ENCODE measurements at places on chromosomes 16 and 17.

- DNase-seq = no peak
These were observed 12.3 kb upstream of the NLRC3 start for GRCh38 chr16:3589441-3589921.

DNA sequence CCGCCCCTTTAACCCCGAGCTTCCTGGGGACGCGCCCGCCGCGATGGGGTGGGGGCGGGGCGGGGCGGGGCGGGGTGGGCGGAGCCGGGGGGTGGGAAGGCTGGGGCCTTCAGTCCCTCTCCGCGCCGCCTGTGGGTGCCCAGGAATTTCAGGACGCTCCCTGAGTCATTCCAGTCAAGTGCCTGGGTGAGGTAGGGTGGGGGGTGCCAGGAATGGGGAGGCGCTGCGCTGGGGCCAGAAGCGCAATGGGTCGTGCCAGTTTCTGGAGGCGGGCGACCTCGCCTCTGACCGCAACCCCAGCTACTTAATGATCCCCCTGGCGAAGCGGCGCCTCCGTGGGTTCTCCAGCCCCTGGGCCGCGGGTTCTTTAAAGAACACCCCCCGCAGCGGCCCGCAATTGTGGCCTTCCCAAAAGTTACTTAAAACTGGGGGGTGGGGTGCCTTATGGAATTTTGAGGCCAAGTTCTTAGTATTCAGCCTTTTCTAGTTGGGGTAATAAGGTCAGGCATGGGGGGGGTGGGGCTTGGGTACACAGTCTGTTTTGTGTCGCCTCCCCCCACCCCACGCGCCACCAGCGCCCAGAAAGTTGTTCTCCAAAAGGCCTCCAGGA lies 826 bp upstream of the GSE1 start:
- peak; percentile 69 for DNase-seq

GRCh38 chr16:74521691-74522090 lies 85.2 kb downstream of the GLG1 start:
- peak; percentile 14 for DNase-seq

DNA sequence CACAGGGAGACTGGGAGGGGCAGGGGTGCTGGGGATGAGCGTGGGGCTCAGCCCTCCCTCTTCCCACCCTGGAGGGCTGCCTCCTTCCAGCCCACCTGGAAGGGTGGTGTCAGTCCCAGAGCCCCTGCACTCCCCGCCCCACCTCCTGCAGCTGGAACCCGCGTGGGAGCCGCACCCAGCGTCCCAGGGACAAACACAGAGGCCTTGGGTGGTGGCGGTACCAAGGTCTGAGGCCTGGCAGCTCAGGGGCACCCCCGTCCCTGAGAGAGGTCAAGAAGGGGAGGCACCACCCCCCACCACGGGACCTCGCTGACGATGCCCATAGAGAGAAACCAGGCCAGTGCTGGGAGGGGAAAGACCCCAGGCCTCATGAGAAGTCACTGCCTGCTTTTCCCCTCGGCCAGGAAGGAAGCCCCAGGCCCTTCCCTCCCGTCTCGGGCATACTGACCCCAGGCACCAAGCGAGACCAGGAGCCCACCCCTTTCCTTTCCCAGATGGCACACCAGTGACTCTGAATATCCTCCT lies 4.1 kb downstream of the HS3ST6 start:
- no peak for DNase-seq

GRCh38 chr16:30747331-30747730 lies 894 bp upstream of the PHKG2 start:
- no peak for DNase-seq

DNA sequence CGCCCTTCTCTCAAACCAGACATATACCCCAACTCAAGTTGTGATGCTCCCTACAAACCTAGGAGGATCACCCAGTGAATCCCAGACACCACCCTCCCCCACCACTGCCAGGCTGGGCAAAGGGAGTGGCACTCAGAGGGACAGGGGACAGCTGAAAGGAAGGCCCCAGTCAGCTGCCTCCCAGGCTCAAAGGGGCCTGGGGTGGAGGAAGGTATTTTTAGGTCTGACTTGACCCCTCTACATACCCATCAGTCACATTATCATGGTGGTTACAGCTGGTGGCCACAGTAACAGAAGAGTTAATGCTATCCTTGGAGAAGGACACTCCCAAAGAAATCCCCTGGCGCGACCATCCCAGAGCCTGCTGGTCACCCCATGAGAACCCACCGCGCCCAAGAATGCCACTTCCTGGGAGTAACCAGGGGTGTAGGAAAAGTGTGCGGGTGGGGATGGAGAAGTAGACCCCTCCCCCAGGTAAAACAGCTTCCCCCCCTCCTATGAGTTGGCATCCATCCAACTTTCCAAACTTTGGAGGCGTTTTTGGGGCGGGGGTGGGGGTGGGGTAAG lies 1.1 kb downstream of the CACNB1 start:
- DNase-seq = no peak

DNA sequence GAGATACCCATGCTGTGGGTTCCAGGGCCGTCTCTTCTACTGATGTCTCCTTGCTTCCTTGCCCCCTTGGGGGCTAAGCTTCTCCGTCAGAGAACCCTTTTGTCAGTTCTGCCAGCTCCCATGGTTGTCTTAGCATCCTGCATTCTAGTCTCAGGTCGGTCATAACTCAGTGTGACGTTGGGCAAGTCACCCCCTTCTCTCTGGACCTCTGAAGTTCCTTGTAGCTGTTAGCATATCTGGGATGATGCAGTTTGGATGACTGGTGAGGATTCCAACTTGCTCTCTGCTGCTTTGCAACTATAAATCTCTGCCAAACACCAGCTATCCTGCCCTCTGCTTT lies 8.9 kb upstream of the MYL4 start:
- DNase-seq = no peak

- DNase-seq = no peak
These were observed 1686.8 kb downstream of the TP53TG3F start for GRCh38 chr16:35146031-35146710.

GRCh38 chr16:63720848-63721247 lies 1401.0 kb downstream of the CDH11 start:
- no peak for DNase-seq

GRCh38 chr16:60681043-60681442 lies 1355.2 kb downstream of the CDH8 start:
- no peak for DNase-seq

DNA sequence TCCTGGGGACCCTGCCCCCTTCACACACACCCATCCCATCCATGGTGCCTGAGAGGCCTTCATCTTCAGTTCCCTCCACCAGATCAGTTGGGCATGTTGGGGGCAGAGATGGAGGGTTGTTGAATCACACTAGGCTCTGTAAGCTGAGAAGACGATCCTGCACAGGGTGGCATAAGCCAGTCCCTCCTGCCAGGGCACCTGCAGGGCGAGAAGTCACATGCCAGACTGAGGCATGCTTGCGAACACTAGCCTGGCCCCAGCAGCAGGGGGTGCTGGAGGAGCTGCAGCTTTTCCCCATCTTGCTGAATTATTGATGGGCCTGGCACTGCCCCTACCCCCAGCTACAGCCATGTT lies 6.1 kb upstream of the TBX2 start:
- no peak for DNase-seq

DNA sequence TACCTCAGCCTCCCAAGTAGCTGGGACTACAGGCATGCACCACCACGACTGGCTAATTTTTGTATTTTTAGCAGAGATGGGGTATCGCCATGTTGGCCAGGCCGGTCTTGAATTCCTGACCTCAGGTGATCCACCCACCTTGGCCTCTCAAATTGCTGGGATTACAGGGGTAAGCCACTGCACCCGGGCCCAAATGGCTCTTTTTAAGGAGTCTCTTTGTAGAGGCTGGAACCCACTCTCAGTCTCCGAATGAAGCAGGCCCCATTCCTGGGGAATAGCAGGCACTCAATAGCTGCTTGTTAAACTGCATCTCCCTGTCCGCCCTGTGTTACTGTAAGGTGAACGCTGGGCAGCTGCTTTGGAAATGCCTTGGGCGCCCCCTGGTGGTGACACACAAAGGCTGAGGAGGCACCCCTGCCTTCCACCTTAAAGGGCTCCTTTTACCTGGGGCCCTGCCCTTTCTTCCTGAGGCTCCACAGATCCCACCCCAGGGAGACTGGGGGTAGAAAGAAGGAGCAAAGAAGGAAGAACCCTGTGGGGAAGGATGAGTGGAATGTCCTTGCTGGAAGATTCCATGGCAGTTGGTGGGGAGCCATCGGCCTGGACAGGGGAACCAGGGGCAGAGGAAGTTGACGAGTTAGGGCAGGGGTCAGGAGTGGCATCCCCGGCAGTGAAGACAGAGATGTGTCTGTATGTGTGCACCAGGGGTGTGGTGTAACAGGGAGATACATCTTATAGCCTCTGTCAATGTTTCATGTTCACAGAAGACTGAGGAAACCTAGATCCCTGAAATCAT lies 6.1 kb upstream of the SP2 start:
- DNase-seq = peak; percentile 54

GRCh38 chr16:57624044-57624688 lies 4.3 kb upstream of the ADGRG1 start:
- DNase-seq = no peak

DNA sequence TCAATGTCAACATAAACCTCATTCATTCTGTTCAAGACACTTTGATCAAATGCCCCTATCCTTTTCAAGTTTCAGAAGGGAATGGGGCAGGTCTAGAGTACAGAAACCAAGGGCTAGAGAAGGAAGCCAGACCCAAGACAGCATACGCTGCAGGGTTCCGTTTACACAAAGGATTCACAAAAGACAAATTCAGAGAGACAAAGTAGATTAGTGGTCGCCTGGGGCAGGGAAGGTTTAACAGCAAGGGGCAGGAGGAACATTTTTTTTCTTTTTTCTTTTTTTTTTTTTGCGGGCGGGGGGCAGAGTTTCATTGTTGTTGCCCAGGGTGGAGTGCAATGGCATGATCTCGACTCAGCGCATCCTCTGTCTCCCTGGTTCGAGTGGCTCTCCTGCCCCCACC lies 19.9 kb upstream of the TRAP1 start:
- DNase-seq = no peak

DNA sequence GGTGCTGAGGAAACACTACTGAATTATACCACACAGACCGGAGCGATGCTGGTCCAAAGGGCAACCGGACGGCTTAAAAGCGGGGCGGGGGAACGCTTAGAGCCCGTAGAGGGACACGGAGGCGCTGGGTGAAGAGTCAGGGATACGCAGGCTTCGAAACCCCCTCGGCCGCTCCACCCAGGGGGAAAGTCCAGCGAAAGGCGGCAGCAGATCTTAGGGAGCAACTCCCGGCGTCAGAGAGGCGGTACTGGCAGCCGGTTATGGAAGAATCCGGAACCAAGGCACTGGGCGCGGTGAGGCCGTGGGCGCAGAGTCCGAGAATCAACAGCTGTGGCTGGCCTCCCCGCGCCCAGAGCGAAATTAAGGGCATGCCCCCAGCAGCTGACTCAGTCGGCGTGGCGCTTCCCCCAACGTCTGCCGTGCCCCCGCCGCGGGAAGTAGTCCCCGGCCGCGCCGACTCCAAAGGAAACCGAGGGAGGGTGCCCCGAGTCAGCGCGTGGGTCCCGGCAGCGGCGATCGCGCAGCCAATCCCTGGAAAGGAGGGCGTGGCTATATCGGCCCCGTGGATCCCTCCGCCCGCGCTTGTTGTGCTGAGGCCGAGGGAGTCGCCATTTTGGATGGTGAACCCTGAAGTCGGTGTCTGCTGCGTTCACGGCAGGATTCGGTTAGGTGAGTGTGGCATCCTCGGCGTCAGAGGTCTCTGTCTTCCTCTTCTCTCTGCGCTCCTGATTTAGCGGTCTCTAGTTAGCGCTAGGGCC lies at the start of gene IST1:
Gene IST1 (plus strand): TSS at position 611 of the 758 bp plus-strand sequence. CDS start 20,110 bp downstream, outside the sequence.
- DNase-seq = peak; percentile 96

DNA sequence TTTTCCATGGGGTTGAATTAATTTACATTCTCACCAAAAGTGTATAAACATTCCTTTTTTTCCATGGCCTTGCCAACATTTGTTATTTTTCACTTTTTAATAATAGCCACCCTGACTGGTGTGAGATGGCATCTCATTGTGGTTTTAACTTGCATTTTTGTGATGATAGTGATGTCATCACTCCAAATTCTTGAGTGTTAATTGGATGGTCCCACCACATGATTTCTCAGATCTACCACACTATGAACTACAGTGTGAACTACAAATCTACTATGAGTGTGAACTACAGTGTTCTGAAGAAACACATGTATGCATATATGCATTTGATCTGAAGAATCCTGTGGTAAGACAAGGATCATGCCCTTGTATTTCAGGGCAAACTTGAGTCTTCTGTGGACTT lies 340.1 kb downstream of the ABCC12 start:
- no peak for DNase-seq

Data from frontal cortex (tissue), 4 donors.